ENCODE measurements at places on chromosomes 6 and 20. TPM values are rescaled to one million over a fixed set of nuclear protein-coding genes. Genes with fewer than 3 reads are reported as not detected.

Gene TPBG
- total RNA-seq = 2.5 TPM

Gene C6orf52
- not detected for total RNA-seq

Gene HLA-DRB1
- 34.3 TPM for total RNA-seq

Gene C20orf204
- 0.35 TPM for total RNA-seq

Gene POLH
- total RNA-seq = 8.7 TPM

DNA sequence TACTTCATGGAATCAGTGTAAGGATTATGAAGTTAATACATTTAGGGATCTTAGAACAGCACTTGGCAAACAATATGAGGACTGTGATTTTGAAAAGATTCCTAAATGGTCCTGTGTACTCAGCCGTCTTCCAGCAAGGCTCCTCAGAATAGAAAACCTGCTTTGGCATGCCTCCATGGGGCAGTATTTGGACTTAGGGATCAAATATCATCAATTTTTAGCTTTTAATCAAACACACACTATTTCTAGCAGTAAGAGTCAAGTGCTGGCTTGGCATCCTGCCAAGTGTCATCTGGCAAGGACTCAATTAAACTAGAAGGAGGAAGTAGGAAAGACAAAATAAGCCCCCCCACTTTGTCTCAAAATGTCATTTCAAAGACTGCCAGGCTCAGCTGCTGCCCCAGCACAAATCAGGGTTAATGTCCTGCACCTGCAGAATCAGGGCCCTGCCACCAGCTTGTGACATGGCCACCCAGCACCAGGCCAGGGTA lies 40.8 kb downstream of the IYD start:
- DNase-seq = peak; percentile 49

Gene TFAP2D
- total RNA-seq = not detected

Gene SEL1L2
- 0.40 TPM for total RNA-seq

Gene DZANK1
- total RNA-seq = 0.50 TPM

DNA sequence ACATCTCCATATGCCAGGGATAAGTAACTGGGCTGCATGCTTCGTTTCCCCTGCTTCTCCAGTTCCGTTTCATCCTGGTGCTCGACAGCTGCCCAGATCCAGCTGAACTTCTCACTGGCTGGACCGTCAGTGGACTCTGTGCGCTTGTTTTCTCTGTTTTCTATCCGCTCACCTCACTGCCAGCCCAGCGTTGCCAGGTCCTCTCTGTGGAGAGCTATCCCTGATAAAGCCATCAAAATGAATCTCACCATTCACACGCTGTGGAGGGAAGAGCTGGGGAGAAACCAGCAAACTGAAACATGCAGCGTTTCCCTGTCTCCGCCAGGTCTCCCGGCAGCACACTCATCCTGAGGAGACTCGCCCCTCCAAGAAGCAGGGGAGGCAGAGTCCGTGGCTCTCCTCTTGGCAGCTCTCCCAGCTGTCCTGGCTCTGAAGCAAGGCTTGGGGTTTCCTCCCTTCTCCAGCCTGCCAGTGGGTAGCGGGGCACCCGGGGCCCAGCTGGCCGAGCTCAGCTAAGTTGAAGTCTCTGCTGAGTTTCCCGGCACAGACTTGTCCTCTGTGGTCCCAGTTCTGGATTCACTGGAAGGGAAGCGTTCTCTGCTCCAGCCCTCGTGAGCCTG lies 160.9 kb downstream of the DTNBP1 start:
- DNase-seq = peak; percentile 66

Gene LAMA4
- 50.6 TPM for total RNA-seq

DNA sequence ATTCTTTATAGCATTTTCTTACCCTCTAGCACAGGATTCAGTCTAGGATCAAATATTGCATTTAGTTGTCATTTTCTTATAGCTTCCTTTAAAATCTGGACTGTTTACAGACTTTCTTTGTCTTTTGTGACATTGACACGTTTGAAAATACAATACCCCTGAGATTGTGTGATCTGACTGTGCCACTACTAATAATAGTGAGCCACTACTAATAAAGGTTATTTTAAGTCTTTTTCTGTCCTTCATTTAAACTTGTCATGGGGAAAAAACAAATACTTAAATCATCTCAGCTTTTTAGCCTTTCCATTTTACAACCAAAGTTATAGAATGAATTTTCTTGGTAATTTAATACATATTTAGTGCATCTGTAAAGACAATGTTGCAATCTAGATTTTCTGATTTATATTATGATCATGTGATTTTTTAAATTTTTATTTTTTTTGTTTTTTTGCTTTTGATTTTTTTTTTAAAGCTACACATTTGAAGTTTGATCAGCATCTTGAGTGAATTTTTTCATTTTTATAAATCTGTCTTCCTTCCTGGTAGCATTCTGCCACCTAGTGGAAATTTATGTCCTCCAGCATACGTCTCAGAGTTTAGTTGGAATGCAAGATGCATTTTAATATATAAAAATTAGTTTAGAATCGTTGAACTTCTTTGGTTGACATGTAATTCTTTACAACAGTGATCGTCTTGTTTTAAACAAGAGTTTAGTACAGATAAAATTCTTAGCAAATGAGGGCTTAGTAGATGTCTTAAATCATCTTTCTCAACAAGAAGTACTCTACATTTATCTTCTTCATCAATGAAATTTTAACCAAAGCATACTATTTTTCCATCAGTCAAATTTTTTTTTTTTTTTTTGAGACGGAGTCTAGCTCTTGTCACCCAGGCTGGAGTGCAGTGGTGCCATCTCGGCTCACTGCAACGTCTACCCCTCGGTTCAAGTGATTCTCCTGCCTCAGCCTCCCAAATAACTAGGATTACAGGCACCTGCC lies 119.4 kb downstream of the NCOA3 start:
- DNase-seq = no peak

Gene CHRNA4
- 1.8 TPM for total RNA-seq

Measured in left ventricle myocardium superior (tissue), 1 donor.